ENCODE measurements at places on chromosomes 7 and 10.

- no peak for DNase-seq
Measured at GRCh38 chr10:58189269-58189668, 78.4 kb downstream of the IPMK start.

DNA sequence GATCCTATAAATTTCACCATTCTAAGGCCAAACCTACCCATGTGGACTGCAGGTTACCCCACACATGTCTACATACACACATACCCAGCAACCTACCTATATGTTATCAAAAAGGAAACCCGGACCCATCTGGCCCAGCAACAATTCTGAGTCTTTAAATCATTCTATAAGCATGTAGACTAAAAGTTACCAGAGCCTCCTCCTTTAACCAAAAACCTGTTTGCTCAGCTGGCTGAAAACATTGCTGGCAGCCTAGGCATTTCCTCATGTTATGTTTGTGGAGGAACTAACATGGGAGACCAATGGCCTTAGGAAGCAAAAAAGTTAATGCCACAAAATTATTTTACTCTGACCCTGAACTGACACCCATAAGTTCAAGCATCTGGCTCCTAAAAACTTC, 5.3 kb upstream of the ADCK2 start:
- DNase-seq: no peak

DNA sequence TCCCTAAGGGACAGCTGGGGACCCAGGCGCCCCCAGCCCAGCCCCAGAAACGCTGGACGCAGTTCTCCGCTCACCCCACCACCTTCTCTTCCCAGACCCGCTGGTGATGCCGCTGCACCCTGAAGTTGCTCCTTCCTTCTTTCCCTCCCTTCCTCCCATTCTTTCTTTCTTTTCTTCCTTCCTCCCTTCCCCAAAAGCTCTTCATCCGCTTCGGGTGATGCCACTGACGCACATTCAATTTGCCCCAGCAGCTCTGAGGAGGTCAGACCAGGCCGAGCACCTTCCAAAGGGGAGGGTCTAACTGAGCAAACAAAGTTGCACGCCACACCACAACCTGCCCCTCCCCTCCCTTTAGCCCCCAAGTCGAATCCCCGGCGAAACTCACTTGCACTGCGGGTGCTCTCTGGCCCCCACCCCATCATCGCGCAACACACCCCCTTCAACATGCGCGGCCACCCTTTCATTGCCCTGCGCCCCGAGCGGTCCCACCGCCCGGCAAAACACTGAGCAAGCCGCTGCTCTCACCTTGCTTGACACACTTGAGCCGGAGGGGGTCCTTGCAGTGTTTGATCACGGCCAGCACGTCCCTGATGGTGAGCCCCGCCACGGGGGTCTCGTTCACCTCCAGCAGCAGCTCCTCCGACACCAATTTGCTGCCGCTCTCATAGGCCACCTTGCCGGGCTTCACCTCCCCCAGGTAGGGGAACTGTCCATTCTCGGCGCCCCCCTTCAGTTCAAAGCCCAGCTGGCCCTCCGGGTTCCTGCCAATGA, 787 bp downstream of the MAGI2 start:
- peak; percentile 66 for DNase-seq

DNA sequence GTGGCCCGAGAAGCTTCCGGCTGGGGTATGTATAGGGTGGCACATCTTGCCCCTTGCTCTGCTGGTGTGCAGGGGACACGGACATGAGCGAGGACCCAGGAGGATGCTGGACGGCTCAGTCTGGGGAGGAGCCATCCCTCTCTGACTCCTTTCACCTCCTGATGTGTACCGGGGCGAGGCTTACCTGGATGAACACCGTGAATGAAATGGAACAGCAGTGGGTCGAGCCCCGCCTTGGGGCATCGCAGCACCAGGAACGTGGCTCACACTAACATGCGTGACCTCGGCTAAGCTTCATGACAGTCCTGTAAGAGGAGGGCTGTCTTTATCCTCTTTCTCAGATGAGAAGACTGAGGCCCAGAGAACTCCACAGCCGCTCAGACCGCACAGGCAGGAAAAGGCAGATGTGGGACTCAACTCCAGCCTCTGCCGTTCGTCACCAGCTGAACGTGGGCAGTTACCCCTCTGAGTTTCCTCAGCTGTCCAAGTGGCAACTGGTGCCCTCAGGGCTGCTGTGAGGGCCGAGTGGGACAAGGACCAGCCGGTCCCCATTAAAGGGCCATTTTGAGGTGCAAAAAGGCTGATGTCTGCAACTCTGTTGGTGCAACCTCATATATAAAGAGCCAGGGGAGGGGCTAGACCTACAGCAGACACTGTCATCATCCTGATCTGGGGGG, 54.5 kb downstream of the INSIG1 start:
- DNase-seq: no peak

DNA sequence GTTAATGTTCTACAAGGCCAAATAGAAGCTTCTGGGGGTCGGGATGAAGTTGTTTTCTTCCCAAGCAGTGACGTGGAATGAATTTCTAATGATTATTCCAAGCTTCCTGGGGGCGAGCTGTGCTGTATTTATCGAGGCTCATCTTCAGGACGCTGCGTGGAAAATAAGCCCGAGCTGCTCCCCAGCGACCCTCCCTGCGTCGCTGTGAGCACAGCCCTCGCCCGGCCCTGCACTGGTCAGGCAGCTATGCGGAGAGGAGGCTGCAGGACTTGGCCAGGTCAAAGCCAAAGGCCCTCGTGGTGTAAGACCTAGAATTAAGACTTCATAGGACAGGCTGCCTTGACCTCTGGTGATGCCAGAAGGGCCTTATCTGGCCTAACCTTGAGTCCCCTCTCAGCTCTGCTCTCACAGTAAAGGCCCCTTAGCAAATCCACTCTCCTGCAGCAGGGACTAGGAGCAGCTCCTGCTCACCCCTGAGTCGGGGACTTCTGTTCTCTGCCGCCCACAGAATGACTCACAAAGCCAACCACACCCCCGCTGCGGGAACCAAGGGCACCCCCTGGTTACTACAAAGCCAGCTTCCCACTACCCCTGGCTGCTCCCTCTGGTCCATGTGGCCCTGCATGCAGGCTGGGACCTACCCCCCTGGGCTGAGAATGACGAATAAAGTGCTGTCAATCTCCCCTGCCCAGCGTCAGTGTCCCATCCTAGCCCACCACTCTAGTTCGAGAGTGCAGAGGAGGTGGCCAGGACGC, 501.6 kb downstream of the TCERG1L start:
- no peak for DNase-seq

DNA sequence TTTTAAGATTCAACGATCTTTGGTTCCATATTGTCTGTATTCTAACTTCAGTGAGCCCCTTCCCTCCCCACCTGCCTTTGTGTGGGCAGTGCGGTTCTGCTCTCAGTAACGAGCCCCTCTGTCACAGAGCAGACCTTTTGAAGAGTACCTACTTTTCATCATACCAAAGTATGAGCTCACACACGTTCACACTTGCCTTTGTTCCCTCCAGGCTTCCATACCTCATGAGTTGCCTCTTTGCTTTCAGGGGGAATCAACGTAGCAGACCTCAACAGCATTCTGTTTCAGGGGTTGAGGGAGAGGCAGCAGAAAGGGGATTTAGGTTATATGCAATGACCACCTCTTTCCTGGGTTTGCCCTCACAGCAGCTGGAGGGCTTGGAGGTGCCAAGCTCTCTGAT, 211.4 kb upstream of the MDFIC start:
- DNase-seq: no peak

GRCh38 chr7:137122145-137122544, 221.4 kb downstream of the PTN start:
- no peak for DNase-seq

DNA sequence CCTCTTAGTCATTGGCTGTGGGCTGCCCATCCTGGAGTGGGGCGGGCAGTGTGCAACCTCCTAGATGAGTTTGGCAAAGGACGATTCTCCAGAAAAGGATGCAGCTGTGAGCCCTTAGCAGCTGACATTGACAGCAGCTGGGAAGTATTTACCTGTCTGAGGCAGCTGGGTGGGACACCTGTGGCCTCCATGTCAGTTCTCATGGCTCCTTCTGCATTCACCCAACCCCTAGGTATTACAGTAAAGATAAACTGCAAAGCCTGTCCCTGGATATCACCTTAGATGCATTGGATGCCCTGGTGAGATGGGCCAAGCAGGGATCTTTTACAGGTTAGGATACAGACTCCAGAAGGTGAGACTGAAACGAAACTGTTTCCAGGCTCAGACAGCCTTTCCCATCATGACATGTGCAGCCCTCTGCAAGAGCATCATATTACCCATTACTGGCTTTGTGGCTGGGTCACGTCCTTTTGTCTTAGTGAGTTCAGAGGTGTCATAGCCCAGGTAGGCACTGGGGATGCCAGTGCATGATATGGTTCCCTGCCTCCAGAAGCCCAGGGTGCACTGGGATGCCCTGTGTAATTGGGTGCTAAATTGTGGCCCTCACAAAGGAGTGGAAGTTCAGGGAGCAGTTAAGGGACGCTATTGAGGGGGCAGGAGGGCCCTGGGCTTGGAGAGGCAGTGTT, 28.9 kb downstream of the MINDY4 start:
- DNase-seq: no peak

- no peak for DNase-seq
Measured at GRCh38 chr10:18759575-18759974, 100.3 kb downstream of the ARL5B start.

GRCh38 chr10:102020938-102021337, 35.0 kb downstream of the ARMH3 start:
- DNase-seq: no peak

GRCh38 chr7:142774826-142775225, 4.1 kb downstream of the PRSS2 start:
- no peak for DNase-seq

- DNase-seq: no peak
Measured at GRCh38 chr7:70994176-70994575, 137.8 kb upstream of the GALNT17 start.

DNA sequence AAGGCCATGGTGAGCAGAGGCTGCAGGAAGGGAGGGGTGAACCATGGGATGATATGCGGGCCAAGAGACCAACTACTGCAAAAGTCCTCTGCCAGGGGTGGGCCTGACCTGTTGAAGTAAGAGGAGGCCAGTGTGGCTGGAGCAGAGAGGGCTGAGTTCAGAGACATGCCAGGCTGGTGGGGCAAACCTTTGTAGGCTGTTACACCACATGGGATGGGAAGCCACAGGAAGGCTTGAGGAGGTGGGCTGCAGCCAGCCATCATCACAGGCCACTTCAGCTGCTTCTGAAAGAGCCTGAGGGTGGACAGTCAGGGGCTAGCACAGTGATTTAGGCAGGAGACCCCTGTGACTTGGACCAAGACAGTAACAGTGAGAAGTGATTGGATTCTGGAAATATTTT, 20.3 kb downstream of the CXCL12 start:
- DNase-seq: no peak

GRCh38 chr10:114544045-114544659, 113.9 kb downstream of the ABLIM1 start:
- DNase-seq: no peak

DNA sequence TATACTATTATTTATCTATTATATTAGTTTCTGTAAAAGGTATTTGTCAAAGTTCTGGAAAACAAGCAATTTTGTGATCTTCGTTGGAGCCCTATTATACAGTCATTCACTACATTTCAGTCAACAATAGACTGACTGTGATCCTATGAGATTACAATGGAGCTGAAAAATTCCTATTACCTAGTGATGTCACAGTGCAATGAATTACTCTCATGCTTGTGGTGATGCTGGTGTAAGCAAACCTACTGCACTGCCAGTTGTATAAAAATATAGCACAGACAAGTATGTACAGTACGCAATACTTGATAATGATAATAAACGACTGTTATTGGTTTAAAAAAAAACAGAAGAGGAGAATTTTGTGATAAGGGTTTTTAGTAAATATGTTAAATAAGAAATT, 21.4 kb downstream of the OR6V1 start:
- DNase-seq: no peak

- no peak for DNase-seq
Measured at GRCh38 chr7:91181949-91182348, 82.3 kb upstream of the FZD1 start.

- DNase-seq: no peak
Measured at GRCh38 chr10:61832866-61833481, 68.5 kb upstream of the ARID5B start.

DNA sequence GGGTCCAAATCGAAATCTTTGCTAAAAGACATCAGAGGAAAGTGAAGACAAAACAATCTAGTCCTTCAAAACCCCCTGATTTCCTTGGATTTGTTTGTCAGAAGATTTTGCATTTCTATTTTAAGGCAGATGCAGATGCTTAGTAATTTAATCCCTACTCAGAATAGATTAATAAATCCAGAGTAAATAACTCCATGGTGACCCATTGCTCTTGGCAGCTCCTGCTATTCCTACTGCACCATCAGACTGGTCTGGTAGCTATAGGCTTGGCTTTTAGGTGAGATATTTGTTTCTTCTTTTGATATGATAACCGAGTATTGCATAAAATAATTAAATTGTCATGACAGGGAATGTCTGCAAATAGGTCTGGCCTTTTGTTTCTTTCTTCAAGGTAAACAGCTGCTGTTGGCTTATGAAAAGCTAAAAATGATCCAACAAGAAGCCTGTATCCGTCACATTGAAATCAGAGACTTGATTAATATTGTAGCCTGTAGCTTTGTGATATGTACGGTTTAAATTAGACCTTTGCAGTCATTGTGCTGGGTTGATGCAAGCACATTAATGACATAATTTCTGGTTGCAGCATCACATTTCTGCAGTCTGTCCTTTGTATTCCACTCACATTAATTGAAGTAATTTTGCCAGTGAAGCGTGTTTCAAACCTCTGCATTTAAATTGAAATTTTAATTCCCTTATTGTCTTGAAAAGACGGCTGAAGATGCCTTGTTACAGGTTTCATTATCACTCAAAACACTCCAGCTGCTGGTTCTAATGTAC, 40.7 kb downstream of the EXOC4 start:
- DNase-seq: no peak

DNA sequence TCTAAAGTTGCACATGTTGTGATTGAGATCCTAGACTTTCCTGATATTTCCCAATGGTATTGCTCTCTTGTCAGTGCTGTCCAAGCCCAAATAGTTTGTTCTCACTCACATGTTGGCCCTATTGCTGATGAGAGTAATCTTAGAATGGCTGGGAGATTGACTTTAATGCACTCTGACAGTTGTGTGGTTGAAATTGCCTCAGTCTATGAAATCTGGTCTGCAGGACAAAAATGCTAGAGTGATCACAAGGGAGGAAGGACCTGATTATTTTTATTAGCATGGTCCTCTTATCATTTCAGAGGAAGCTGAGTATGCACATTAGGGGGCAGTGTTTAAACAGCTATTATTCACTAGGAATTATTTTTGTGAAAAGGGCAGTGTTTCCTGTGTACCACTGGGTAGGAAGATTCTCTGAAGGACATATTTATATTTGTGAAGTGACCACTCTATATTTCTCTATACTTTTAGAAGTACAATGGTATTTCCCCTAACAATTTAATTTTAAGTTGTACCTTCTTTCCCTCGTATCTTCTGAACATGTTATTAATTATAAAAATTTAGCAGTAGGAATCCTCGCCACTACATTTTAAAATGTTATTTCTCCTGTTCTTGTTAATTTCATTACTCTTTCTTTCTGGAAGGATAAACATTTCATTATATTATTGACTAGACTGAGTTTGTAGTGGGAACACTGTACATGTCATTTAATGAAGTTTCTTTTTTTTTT, 64.4 kb downstream of the SUGCT start:
- no peak for DNase-seq

Data from left forelimb (tissue), 1 donor.